Stimulated activated CD8-positive, alpha-beta memory T cell treated with anti-CD3 and anti-CD28 coated beads, Interleukin-12 subunit alpha, Interleukin-12 subunit beta, amount 100 ng/mL, for 4 hours (primary cell): ENCODE measurements at places on chromosomes 1 and 21.
A peak's percentile ranks its signal among the peaks of the same experiment; 100 is the strongest.

DNA sequence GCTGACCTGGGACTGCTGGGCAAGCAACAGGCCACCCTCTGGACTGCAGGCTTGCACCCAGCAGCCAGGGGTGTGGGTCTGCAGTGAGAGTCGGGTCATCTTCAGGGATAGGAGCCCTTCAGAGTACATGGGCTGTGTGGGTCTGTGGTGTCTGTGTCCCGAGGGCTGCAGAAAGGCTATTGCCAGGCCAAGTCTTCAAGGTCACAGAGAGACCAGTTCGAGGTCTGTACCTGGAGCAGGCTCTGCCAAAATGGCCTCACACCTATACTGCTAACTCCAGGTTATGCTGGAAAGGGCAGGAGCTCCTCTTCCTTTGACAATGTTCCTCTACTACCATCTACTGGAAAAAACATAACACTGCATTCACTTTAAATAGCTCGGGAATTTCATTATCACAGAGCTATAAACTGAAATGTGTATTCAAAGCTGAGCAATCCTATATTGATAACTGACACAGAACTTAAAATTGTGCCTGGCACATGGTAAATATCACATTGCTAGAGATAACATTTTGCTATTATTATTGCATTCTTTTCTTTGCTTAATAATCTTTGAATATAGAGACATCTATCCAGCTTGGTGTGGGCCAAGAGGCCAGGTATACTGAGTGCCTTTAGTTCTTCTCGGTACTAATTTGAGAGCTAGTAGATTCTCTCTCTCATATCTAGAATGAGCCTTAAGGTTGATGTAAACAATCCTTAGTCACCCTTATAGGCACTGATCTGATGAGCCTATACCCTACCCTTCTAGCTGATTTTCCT, 6.9 kb upstream of the DNAH14 start:
- DNase-seq, result no peak

DNA sequence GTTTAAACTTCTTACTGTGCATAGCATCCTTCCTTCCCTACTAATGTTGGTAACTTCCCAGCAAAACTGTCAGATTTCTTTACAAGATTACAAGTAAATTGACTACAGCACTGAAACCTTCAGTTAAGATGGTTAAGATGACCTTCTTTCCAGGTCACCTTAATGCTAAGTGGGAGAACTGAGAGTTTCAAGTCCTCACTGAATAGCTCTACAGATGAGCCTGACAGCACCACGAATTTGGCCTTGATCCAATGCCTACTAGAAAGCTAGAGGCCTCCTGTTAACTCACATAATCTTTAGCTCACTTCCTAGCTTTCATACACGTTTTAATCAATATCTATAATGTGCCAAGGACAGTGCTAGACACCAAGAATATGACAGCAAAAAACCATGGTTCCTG, 276.0 kb upstream of the PLD5 start:
- DNase-seq, result no peak

GRCh38 chr1:197149340-197149739, 2.9 kb upstream of the ASPM start:
- no peak for DNase-seq

- peak; percentile 30 for DNase-seq
These were observed 430 bp downstream of the RBM15 start for GRCh38 chr1:110339407-110340206.

- no peak for DNase-seq
These were observed 125.3 kb downstream of the RPS6KC1 start for GRCh38 chr1:213176341-213176740.
